ENCODE measurements at places on chromosomes 7 and 10. TPM values are rescaled to one million over a fixed set of nuclear protein-coding genes. Genes with fewer than 3 reads are reported as not detected.

The SPDYE5 gene
- not detected for total RNA-seq

The AGBL3 gene
- total RNA-seq = 1.9 TPM

The KCNIP2 gene
- 4.7 TPM for total RNA-seq

The RBM17 gene
- total RNA-seq = 128 TPM

The GRM3 gene
- 3.4 TPM for total RNA-seq

The ADCY1 gene
- 26.9 TPM for total RNA-seq

The SNCG gene
- total RNA-seq = 4.8 TPM

The LIPM gene
- total RNA-seq = not detected

The AS3MT gene
- 10.4 TPM for total RNA-seq

The DLX6 gene
- total RNA-seq = not detected

The BLOC1S2 gene
- 50.6 TPM for total RNA-seq

The NPFFR1 gene
- total RNA-seq = 0.06 TPM

The ACBD7 gene
- 17.8 TPM for total RNA-seq

The ITGB8 gene
- 3.6 TPM for total RNA-seq

The PON1 gene
- not detected for total RNA-seq

The DNAJC2 gene
- total RNA-seq = 44.2 TPM

The CTTNBP2 gene
- total RNA-seq = 30.9 TPM

The ZNF394 gene
- 19.3 TPM for total RNA-seq

The NEUROG3 gene
- 0.31 TPM for total RNA-seq

The PDIA4 gene
- total RNA-seq = 303 TPM

The PRSS37 gene
- not detected for total RNA-seq

The CYP2E1 gene
- total RNA-seq = not detected

The TRIM50 gene
- total RNA-seq = not detected

The LARP4B gene
- total RNA-seq = 78.6 TPM

The PIP gene
- total RNA-seq = not detected

The CLRN3 gene
- not detected for total RNA-seq

The CDK1 gene
- total RNA-seq = 111 TPM
